ENCODE measurements at places on chromosomes 3 and 15.
A peak's percentile ranks its signal among the peaks of the same experiment; 100 is the strongest.

DNA sequence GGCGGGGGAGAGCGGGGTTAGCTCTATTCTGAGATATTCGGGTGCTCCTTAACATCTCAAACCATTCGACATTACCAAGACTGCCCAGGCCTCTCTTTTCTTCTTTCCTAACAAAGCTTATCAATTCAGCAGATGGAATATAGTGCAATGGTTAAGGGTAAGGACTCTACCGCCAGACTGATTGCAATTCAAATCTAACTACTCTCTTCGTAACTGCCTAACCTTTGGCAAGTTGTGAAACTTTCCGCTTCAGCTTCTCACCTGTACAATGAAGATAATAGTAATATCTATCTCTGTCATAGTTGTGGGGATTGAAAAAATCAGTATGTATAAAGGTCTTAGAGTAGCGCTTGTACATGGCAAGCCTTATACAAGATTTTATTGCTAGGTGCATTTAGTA, 972 bp downstream of the UBA5 start:
- no peak for DNase-seq

- no peak for DNase-seq
These were observed 35.9 kb downstream of the PRKCI start for GRCh38 chr3:170258105-170258487.

DNA sequence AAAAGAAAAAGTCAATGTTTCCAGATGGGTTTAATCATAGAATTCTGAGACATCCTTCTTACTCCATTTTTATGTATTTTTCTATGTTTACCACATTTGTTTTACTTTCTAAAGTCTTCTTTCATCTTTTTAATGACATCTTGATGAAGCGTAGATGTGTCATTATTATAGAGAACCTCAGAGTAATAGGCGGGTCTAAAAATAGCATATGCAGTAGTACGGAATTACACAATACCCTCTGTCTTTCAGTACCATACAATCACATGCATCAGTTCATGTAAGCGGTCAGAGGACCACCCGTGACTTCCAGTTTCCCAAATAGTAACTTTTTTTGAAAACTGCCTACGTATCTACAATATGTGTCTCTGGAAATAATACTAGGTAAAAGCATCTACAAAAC, 224.0 kb downstream of the PLOD2 start:
- DNase-seq, result no peak

- no peak for DNase-seq
These were observed 183.7 kb downstream of the NTRK3 start for GRCh38 chr15:88072598-88073390.

- no peak for DNase-seq
These were observed 9.5 kb downstream of the CA12 start for GRCh38 chr15:63372018-63372705.

DNA sequence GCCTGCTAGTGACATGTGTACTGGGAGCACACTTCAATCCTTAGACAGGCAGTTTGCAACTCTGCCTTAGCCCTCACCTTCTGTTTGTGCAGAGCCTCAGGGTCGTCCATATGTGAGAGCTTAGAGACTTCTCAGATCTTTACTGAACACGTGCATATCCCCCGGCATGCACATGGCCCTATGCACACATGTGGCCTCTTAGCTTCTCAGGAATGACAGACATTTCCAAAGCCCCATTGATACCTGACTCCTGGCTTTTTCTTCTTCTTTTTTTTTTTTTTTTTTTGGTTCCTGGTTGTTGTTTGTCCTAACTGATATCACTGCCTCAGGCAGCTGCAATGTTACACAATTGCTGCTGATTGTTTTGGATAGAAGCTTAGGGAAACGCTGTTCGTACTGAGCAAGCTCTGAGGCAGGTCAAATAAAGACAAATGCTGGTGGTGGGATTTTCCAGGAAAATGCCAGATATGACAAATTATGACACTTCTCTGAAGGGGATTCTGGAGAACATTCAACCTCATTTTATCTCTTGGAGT, 107.2 kb upstream of the RGMA start:
- DNase-seq, result no peak

DNA sequence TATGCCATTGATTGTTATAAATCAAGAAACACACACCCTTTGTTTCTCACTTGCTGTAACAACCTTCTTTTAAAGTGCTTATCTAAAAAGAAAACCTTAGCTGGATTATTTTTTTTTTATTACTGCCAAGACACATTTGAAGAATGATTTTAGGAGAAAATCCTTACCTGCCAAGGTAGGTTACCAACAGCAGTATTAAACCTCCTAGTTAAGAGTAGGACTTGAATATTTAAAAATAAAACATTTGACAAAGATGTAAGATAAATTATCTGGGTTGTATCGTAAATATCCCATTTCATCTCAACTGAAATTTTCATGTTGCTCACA, 192.1 kb downstream of the PDZRN3 start:
- DNase-seq, result no peak

- no peak for DNase-seq
These were observed 23.2 kb downstream of the PLA2G4B start for GRCh38 chr15:41861736-41862356.

GRCh38 chr15:31153531-31153930, 52.0 kb upstream of the TRPM1 start:
- no peak for DNase-seq

- DNase-seq, result peak; percentile 29
These were observed 7.4 kb upstream of the PSMD6 start for GRCh38 chr3:64030741-64031140.

- no peak for DNase-seq
These were observed 64.0 kb downstream of the LYSMD4 start for GRCh38 chr15:99669250-99669649.

GRCh38 chr15:51335087-51335486, 3.3 kb downstream of the CYP19A1 start:
- no peak for DNase-seq

DNA sequence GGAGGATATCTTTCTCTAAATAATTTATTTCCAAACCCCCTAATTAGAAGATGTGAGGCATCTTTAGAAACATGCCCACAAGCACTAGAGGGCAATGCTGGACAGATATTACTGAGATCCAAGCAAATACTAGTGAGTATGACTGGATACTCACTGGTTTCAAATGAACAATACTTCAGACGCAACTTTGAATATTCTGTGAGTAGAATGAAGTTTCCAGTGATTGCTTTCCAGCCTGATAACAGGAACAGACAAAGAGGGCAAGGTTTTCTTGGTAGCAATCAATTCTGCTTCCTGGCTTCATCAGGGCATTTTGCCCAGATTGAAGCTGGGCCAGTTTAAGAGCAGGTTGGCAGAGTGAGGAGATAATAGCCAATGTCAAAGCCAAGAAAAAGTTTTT, 442.6 kb upstream of the PDZRN3 start:
- no peak for DNase-seq

GRCh38 chr15:80825361-80826030, 46.3 kb downstream of the CEMIP start:
- no peak for DNase-seq

GRCh38 chr15:85925649-85926237, 131.0 kb upstream of the KLHL25 start:
- no peak for DNase-seq

DNA sequence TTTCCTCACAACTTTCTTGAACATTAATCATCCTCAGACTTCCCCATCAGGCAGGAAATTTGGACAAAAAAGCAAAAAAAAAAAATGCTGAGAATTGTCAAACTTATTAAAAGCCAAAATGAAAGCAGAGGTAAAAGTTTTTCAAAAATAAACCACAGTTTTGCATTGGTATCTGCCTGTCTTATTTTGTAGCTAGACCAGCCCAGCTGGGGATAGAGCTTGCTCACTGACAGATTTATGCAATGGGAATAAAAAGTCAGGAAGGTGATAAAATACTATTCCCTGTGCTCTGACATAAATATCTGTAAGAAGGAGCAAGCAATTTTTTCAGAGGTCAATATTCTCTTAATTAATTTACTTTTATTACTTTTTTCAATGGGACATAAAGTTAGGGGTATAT, 1006.7 kb upstream of the ALCAM start:
- DNase-seq, result no peak

DNA sequence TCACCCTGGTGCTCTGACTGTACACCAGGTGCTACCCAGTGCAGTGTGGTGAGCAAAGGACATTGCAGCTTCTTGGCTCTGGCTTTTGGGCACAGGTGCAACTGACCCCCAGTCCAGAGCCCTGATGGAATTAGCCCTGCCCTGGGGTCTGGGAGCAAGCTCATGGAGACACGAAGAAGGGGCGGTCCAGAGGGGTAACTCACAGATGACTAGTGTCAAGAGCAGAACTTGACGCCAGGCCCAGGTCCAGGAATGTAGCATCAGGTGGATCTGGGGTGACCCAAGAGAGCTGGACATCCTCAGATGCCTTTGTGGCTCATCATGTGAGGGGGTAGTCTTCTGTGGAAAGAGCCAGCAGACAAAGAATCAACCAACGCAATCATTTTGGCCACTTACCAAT, 88.9 kb downstream of the ASB7 start:
- DNase-seq, result no peak

DNA sequence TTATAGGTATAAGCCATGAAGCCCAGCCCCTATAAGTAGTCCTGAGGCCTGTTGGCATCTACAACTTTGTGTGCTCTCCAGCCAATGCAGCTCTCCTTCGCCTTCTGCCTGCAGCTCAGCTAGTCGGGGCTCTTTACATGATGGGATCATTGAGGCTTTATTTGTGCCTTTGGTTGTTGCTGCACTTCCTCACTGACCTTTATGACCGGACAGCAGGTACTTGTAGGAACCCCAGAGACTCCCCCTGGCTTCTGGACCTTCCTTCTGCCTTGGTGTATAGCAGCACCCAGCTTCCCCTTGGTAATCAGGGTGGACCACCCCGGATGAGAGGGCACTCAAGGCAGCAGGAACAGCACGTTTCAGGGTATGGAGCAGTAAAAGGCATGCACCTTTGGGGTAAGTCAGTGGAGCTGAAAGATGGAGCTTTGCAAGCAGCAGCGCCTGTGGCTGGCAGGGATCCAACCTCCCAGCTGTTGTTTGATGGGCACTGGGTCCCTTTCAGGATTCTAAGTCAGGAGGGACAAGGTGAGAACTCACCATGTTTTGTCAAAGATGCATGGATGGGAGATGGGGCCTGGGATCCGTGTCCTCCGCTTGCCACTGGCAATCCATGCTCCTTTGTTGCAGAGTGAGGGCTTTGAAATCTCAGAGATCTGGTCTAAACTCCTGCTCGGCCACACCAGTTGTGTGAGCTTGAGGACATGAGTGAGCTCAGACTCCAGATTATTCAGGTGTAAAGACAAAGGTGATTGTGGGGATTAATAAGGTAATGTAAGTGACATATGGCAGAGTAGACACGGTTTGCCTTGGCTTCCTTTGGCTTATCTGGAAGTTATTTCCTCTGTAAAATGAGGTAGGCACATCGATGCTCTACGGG, 65.1 kb upstream of the KLF13 start:
- DNase-seq, result no peak

DNA sequence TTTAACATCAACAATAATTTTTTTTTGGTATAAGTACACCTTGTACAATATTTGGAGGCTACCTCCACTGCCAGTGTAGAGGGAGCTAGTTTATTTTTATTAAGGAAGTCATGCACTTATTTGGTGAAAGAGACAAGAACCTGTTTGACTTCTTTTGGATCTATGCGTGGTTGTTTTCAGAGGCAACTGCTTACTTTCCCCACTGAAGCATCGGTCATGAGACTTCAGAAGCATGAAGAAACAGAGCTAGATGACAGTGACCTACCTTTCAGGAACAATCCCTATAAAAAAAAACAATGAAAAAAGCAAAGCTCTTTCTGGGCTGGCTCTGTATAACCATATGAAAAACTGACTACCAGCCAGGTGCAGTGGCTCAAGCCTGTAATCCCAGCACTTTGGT, 20.0 kb upstream of the ZNF148 start:
- no peak for DNase-seq

DNA sequence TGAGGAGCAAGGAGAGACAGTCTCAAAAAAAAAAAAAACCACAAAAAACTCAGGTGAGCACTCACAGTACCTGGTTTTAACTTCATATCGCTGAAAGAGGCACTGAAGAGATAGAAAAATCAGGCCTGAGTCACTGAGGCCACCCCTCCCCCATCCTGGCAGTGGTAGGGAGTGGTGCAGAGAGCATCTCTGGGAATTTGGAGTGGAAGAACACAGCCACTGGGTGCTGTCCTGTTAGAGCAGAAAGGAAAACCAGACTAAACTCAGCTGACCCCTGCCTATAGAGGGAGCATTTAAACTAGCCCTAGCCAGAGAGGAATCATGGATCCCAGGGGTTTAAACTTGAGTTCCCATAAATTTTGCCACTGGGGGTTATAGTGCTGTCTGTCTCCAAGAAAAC, 22.2 kb upstream of the DNAJC13 start:
- DNase-seq, result no peak

GRCh38 chr3:43558171-43558570, 63.6 kb downstream of the ANO10 start:
- DNase-seq, result no peak

- DNase-seq, result no peak
These were observed 90.8 kb downstream of the CRTC3 start for GRCh38 chr15:90620379-90621067.

- no peak for DNase-seq
These were observed 47.0 kb downstream of the RPLP1 start for GRCh38 chr15:69499521-69500211.

GRCh38 chr15:25438601-25439368, at the start of gene UBE3A:
Gene UBE3A (minus strand): TSS chr15:25439024. CDS start chr15:25409107, 29,917 bp downstream.
- peak; percentile 88 for DNase-seq

DNA sequence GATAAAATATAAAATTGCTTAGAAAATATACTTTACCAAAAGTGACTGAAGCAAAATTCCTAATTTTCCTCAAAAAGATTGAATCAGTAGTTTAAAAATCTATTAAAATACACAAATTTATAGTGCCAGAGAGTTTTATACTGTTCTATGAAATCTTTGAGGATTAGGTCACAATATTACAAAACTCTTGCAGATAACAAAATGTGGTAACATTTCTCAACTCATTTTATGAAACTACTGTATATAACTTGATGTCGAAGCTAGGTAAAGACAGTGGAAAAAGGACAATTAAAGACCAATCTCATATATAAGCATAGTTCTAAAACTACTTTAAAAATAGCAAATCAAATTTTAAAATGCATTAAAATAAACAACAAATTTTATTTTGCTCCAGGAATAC, 15.9 kb downstream of the VEPH1 start:
- no peak for DNase-seq

DNA sequence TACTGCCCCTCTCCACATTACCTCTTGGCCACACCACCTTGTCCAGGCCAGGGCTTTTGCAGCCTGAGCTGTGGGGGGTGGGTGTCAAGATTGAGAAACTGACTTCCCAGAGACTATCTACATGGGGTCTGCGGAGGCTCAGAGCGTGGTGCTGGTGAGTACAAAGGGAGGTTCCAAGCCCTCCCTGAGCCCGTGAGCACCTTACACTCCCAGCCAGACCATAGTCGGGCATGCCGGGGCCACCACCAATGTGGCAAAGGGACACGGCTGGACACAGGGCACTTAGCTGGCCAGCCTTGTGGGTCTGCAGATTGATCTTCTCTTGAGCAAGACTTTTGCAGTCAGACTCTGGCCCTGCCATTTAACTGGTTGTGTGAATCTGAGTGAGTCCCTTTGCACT, 74.1 kb upstream of the GATA2 start:
- DNase-seq, result no peak

Measured in left renal cortex interstitium (tissue), 4 donors.